ENCODE measurements at places on chromosomes 5 and 9.

- DNase-seq = no peak
Measured at GRCh38 chr9:37995348-37995737, 73.7 kb downstream of the SHB start.

DNA sequence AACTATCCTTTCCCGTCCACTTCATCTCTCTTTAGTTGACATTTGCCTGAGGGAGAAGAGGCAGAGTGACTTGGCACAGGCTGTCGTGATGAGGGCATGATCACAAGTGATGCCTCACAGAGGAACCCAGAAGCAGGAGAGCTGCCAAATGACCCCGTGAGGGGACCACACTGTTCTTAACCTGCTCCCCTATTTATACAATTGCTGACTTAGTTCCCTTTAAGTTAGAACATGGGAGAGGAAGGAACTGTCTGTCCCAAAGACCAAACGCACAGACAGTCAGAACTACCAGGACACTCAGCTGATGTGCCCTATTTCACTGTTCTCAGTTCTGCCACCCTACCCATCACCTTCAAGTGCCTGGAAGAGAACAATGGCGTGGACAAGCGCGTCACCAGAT lies 73.7 kb downstream of the SLC1A3 start:
- DNase-seq = no peak

DNA sequence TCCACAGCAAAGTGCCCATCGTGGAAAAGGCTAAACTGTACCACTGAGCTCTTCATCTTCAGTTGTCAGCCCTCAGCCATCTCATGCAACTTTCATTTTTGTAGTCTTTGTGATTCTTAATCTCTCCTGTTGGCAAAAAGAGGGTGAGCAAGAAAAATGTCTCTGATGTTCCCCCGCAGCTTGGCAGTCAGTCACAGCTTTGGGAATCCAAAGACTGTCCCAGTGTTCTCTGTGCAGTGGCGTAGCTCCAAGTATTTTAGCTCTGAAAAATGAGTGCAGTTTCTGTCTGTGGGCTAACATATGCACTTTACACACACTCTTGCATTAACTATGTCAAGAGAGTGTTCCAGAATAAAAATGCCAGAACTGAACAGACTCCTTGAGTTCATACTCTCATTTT lies 372.2 kb downstream of the TMEM232 start:
- DNase-seq = no peak

DNA sequence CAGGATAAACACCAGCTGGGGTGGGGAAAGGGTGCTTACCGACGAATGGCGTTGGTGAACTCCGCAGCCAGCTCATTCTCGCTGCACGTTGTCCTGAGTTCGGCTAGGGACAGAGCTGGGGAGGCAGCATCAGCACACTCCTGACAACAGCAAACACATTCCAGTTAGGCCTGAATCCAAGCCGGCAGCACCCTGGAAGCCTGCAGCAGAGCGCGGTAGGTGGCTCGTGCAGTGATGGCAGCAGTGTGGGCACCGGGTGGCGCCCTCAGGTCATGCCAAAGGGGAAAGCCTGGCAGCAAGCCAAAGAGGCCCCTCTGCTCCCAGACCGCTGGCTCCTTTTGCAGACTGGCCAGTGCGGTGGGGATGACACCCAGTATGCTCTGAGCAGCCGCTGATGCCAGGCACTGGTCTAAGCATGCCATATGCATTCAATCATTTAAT lies 66.9 kb downstream of the DCP2 start:
- DNase-seq = peak; percentile 29

DNA sequence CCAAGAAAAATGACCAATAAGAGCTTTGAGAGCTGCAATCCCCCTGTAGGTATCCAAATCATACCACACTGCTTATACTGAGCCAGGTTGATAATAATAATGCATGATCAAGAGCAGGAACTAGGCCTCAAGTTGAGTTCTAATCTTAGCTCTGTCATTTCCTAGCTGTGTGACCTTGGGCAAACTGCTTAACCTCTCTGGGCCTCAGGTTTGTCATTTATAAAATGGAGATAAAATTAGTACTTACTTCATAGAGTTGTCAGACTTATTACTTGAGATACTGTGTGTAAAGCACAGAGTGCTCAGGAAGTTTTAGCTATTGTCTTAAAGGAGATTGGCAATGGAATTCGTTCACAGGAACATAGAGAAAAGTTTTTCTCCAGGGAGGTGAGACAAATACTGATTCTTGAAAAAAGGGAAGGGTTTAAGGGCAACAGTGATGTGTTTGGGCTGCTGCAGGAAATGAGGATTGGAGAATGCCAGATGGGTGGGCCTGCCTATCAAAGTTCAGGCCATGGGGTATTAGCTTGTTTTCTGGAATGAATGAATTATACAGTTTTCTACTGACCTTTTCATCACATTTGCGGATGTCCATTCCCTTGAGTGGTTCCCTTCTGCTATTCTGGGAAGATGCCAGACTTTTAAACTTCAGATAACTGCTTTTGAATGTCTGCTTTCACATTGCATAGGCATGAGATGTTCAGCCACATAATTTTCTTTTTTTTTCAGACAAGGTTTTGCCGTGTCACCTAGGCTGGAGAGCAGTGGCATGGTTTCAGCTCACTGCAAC lies 10.2 kb upstream of the ATP6V0E1 start:
- DNase-seq = no peak

DNA sequence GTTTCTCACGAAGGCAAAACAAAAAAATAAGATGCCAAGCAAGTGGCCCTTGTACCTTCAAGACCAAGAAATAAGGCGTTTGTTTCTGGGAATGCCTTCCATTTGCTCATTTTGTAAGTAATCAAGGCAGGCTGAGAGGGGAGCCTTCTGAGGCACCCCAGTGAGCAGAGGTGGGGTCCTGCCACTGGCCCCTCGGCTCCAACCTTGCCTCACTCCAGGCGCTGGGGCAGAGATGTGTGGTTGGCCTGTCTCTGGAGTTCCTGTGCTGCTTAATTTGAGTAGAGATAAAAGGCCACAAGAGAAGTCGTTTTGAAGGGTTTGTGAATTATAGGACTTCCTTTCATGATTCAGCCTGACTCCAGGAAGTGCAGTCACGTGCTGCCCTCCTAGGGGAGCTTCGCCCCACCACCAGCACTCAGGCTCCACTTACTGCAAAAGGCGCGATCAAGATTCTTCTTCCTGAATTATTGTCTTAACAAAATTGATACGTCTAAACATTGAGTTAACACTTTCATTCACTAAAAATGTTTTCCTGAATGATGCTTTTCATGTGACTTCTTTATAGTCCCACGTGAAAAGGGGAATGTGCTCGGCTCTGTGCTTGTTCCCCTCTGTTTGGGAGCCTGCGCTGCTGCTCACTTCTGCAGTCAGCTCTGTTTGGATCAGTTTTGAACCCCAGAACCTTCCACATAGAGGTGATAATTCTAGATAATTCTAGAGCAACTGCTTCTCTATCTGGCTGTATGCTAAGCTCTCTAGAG lies 13.7 kb downstream of the SYK start:
- DNase-seq = no peak

GRCh38 chr9:75636427-75637045 lies 253.9 kb upstream of the PCSK5 start:
- DNase-seq = no peak

GRCh38 chr5:59591162-59591561 lies 302.4 kb downstream of the PDE4D start:
- no peak for DNase-seq

DNA sequence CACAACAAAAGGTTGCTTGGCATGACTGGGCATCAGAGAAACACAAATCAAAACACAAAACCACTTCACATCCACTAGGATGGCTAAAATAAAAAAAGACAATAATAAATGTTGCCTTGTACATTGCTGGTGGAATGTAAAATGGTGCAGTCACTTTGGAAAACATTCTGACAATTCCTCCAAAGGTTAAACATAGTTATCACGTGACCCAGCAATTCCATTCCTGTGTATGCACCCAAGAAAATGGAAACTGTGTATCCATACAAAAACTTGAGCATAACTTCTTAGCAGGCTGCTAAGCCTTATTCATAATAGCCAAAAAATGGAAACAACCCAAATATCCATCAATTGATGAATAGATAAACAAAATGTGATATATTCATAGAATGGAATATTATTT lies 10.2 kb upstream of the SLC46A2 start:
- no peak for DNase-seq

- DNase-seq = peak; percentile 59
Measured at GRCh38 chr5:52693280-52693679, 94.4 kb upstream of the ITGA1 start.

- DNase-seq = no peak
Measured at GRCh38 chr9:100838857-100839256, 189.7 kb upstream of the PLPPR1 start.

DNA sequence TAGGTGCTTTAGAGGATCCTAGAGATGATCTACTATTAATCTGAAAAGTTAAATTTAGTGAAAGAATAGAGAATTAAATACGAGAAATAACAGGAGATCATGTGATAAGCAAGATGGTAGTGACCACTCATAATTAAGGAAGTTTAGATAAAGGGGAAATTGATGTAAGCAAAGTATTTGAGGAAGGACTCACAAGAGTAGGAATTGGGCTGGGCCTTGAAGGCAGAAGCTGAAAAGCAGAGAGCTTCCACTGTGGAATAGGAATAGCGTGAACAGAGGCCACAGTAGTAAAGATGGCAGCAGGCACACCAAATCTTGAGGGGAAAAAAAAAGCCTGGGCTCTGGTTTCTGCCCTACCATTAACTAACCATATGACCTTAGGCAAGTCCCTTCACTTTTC lies 38.0 kb downstream of the KIF24 start:
- no peak for DNase-seq

- DNase-seq = no peak
Measured at GRCh38 chr9:110065532-110065931, 142.4 kb downstream of the C9orf152 start.

DNA sequence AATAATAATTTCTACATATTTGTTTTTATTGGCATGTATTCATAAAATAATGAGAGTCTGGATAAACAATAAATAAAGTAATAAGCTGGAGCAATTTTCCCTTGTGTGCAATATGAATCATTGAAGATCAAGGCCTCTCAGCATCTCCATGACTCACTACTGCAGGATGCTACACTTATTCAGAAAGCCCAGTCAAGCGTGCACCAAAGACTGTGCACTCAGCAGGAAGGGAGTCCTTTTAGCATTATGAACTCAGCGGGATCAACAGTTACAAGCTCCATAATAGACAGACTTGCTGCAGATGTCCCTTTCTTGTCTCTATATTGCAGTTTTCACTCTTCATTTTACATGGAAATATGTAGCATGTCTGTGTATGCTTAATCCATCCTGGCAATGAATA lies 485.3 kb downstream of the CDH9 start:
- peak; percentile 99 for DNase-seq

DNA sequence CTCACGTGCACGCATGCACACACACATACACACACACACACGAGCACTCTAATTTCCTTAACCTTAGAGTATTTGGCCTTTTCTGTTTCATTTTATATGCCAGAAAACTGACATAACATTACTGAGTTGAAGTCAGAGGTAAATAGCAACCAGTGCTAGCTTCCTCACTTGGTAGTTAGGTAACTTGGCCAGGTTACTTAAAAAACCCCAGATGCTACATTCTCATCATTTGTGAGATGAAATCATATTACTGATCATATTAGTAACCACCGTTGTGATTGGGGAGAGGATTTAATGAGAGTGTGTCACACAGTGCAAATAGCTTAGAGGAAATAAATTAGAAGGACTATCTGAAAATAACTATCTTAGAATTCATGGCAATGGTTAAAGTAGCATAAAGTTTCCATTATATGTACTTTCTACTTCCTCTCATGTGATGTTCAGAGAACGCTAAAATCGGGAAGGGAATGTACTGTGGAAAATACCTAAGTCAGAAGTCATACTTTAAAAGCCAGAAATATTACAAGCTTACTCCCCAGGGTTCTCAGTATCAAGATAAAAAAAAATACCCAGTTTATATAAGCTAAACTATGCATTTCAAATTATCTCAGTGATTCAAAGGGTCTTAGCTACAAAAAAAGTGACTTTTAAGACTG lies 120.5 kb downstream of the TUSC1 start:
- no peak for DNase-seq

DNA sequence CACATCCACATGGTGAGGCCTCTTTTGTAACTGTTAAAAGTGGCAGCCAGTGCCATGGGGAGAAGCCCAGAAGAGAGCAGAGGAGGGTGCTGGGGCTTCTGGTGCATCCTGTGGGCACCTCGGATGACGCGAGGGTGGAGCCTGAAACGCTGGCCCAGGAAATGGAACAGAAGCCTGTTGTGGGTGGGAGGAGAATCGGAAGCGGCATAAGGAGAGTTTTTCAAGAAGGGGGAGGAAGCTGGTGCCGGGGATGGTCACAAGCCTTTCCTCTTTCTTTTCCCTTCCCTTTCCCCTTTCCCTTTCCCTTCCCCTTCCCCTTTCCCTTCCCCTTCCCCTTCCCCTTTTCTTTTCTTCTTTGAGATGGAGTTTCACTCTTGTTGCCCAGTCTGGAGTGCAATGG lies 12.9 kb downstream of the ANKRD33B start:
- no peak for DNase-seq

GRCh38 chr9:99826579-99826978 lies 4.9 kb downstream of the NR4A3 start:
- no peak for DNase-seq
